T-helper 2 cell (primary cell): ENCODE measurements at places on chromosomes 7 and 10.
A peak's percentile ranks its signal among the peaks of the same experiment; 100 is the strongest.

GRCh38 chr7:107661081-107661864 is 645 bp downstream of the SLC26A4 start:
- no peak for DNase-seq

GRCh38 chr7:86328801-86329433 is 314.8 kb upstream of the GRM3 start:
- DNase-seq: no peak

- no peak for DNase-seq
These were observed 386.1 kb upstream of the COBL start for GRCh38 chr7:51702673-51703072.

DNA sequence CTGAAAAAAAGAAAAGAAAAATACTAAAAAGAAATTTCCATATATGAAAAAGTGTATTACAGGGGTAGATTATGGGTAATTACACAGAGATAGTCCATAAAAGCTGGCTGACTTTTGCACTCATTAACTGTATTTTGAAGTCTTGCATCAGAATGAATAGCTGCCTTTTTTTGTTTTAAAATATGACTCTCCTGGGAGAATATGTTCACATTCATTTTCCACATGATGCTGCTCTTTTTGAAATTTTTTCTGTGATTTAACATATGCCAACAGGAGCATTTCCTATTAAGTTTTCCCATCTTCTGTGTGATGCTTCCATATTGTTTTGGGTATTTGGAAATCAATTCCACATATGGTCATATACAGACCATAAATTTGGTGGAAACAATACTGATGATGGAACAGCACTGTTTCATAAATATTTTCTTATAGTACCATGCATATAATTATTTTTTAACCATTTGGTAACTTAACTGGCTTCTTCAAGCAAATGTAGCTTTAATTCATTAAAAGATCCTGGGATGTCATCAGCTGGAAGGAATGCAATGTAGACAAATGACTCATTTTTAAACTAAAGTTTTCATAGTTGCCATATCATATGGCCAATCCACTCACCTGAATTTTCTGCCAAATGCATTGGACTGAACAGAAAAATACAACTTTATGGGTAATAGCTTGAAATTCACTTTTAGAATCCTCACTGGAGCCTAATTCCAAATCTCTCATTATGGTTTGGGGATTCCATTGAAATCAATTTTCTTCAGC is 313.9 kb upstream of the GLI3 start:
- DNase-seq: no peak

- DNase-seq: no peak
These were observed 698.2 kb downstream of the REEP3 start for GRCh38 chr10:64219271-64220025.

DNA sequence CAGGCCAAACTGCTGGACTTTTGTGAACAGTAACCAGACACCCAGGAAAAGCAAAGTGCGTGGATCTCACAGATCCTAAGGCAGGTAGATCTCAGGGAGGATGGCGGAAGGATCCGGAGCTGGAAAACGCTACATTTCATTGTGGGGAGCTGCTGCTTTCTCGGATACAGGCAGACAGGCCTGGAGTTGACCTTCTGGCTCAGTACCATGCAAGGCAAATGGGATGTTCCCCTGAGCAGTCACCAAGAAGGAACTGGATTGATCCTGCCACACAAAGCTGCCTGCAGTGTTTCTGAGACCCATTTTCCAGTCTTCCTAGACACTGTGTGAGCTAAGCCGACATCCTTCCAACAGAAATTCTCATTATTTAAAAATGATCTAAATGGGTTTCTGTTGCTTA is 65.5 kb downstream of the ZRANB1 start:
- DNase-seq: no peak

- no peak for DNase-seq
These were observed 334.7 kb downstream of the INHBA start for GRCh38 chr7:41367967-41368882.

DNA sequence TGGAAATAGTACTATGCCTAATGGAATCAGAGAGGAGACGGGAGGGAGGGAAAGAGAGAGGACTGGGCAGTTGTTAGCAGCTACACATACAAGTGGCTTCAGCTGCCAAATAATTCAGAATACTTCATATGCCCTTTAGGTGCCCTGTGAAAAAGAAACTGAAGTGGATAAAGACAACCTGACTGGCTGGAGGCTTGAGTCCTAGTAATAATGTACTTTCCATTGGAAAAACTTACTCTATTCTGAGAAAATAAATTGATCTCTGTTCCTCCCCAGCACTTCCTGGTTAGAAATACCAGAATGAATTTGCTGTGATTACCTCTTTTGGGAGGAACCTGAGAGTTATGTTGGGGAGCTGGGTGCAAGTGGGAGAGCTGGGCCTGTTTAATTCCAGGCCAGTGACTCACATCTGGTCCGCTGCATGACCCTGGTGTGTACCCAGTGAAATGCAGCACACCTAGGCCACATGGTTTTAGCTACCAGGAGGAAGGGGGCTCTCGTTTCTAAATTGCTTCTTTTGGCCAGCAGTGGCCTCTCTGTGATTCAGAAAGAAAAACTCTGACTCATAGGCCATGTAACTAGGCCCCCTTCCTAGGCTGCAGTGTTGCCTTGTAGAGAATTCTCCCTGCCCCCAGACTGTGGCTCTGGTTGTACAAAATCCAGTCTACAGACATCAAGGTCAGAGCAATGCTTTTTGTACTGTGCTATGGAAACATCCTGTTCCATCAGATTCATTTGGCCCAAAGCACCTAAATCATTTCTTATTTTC is 6.5 kb downstream of the AGFG2 start:
- no peak for DNase-seq

- no peak for DNase-seq
These were observed 15.7 kb downstream of the PKD1L1 start for GRCh38 chr7:47932466-47933037.

- no peak for DNase-seq
These were observed 1186.5 kb upstream of the AUTS2 start for GRCh38 chr7:68411742-68412141.

DNA sequence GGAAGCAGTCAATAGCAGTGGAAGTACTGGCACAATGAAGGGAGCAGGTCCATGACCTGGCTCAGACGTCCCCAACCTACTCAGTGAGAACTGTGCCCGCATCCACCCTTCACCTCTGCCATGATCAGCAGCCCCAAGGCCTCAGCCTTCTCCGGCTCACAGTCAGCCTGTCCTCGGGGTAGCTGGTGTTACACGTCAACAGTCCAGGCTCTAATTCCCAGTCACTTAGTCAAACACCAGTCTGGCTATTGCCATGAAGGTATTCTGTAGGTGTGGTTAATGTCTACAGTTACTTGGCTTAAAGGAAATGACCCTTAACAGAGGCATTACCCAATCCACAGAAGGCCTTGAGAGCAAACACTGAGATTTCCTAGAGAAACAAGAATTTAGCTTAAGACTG is 49.1 kb downstream of the GRB10 start:
- DNase-seq: no peak

DNA sequence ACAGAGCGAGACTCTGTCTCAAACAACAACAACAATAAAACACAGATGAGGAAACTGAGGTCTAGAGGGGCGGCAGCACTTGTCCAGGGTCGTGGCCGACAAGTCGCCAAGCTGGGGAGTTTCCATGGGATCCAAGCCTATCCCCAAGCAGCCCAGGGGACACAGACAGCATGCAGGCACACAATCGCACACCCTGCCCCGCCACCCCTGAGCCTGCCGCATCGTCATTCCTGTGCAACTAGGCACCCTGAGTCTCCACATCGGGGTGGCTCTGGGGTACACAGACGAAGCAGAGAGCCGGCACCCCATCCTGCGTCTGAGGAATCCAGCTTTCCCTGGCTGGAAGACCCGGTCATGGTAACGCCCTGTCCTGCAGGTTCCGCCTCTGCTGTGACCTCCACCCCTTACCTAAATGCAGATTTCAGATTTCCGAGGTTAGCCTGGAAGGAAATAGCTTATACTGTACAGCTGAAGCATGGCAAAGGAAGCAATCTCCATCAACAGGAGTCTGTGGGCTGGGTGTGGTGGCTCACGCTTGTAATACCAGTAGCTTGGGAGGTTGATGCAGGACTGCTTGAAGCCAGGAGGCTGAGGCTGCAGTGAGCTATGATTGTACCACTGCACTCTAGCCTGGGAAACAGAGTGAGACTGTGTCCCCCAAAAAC is 136.1 kb upstream of the TNRC18 start:
- no peak for DNase-seq

- no peak for DNase-seq
These were observed 37.0 kb downstream of the PPP2R2D start for GRCh38 chr10:131937836-131938235.

GRCh38 chr7:32879460-32879859 is 12.1 kb downstream of the KBTBD2 start:
- DNase-seq: no peak

GRCh38 chr7:158024881-158025280 is 562.7 kb downstream of the PTPRN2 start:
- no peak for DNase-seq

DNA sequence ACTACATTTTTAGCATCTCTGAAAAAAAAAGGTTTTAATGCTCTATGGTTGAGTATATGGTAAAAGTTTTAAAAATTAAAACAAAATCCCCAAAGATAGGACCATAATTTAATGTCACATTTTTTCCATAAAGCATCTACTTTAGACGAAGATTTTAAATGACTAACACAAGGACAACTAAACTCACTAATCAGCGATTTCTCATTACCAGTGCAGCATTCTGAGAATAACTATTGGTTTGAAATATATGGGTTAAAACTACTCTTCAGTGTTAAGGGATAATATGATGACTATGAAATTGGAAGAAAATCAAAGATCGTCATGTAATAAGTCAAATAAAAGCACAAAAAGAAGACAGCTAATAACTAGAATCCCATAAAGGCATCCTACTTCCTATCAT is 118.4 kb downstream of the CNOT4 start:
- DNase-seq: no peak

- no peak for DNase-seq
These were observed 19.7 kb downstream of the GPRIN2 start for GRCh38 chr10:46536781-46537180.

DNA sequence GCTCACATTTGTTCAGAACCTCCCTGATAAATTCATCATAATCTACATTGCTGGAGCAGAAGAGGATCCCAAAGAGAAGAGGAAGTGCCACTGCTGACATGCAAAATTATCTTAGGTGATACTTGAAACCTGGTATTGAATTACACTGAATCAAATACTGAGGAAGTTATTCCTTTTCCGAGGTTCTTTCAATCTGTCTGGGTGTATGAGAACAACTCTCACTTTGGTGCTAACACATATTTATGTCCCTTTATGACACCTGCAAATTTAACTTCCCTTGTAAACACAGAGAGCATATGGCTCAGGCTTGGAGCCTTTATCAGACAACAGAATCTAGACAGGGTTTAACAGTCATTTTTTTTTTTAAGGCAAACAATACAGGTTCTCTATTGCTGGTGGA is 131.4 kb downstream of the SRPK2 start:
- peak; percentile 62 for DNase-seq

GRCh38 chr7:1689311-1689710 is 19.2 kb downstream of the ELFN1 start:
- no peak for DNase-seq
